Stimulated activated CD8-positive, alpha-beta memory T cell treated with anti-CD3 and anti-CD28 coated beads, Interleukin-4, amount 100 ng/mL, for 48 hours (primary cell): ENCODE measurements at places on chromosomes 2 and 18.

- no peak for DNase-seq
These were observed 11.3 kb upstream of the MPP4 start for GRCh38 chr2:201709747-201710146.

- no peak for DNase-seq
These were observed 36.4 kb downstream of the LANCL1 start for GRCh38 chr2:210440206-210440605.

GRCh38 chr2:132373391-132374135 lies 43.0 kb upstream of the GPR39 start:
- no peak for DNase-seq

DNA sequence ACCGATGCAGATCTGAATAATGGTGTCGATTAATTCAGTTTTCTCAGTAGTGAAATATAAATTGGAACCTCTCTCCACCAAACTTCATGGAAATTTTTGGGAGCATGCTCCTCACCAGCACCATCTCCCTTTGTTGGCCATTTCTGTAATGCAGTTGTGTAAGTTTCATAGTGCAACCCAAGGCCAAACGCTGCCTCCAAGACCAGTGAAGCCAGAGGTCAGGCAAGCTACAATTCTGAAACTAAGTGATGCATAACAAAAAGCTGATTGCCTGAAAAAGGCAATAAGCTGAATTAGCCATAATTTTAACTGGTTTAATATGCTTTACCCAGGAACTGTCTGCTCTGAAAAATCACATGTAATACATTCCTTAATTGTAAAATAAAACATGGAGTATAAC lies 138.3 kb upstream of the TACR1 start:
- DNase-seq = no peak

GRCh38 chr2:150809103-150809502 lies 321.6 kb upstream of the RND3 start:
- no peak for DNase-seq

DNA sequence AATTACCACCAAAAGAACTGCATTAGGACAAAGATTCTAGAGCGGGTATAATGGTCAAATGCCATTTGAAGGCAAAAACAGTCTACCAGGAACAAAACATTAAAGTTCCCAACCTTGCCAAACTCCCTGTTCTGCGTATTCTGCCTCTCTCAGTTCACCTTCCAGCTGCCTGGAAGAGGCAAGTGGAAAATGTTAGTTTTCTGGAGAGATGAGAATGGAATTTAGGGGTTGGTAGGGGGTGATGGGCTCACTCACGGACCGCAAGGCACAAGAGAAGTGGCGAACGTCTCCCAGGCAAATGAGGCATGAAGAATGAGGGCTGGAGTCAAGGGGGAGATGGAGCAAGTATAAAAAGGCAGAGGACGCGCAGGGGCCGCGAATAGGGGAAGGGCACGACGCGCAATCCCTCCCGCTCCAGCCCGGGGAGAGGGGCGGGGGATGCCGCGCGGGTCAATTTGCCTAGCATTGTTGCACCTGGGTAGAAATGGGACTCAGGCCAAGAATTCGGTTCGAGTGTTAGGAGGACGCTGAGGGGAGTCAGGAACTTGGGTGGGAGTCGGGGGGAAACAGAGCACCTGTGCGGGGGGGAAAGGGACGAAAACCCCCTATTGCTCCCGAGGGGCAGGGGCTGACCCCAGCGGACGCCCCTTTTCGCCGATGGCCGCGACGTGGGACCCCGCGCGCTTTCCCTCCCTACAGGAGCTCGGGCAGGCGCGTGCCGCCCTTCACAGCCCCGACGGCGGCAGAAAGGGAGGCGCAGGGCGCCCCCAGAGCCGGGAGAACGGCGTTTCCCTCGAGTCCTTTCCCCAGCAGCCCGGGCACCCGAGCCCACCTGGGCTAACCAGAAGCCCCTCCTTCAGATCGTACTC lies 573 bp downstream of the PAIP2B start:
- peak; percentile 41 for DNase-seq

- DNase-seq = no peak
These were observed 89.2 kb downstream of the SOCS6 start for GRCh38 chr18:70377857-70378701.

- no peak for DNase-seq
These were observed 9.1 kb upstream of the MYO5B start for GRCh38 chr18:50203801-50204604.

- no peak for DNase-seq
These were observed 77.1 kb downstream of the TSHZ1 start for GRCh38 chr18:75287700-75288099.

DNA sequence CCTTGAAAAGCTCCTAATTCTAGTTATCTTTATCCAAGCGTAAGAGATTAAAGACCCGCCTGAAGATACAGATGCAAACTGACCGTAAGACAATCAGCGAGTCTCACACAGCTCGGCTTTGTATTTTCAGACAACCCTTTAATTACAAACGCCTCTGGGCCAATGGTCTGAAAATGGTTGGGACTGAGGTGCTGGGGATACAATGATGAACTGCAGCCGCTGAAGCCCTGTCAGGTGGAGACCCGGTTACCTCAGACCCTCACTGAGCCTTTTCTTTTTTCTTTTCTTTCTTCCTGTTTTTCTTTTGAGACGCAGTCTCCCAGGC lies 715 bp upstream of the CFAP36 start:
- DNase-seq = no peak

GRCh38 chr2:43391201-43391877 lies 164.9 kb upstream of the ZFP36L2 start:
- DNase-seq = no peak

- peak; percentile 9 for DNase-seq
These were observed 118.5 kb upstream of the HS6ST1 start for GRCh38 chr2:128437204-128437565.

DNA sequence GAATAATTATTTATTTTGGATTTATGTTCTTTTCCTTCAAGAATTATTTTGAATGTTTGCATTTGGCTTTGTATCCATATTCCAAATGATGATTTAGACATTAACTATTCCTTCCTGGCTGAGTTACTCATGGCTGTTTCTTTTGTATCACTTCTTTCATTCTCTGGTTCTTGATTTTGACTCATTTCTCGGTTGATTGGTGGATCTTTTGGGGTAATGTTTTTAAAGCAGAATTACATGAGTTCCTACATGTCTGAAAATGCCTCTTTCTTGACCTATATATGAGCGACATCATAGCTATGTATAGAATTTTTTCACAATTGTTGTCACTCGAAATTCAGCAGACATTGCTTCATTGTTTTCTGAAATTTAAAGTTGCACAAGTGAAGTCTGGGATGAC lies 39.5 kb downstream of the CYP26B1 start:
- DNase-seq = no peak

GRCh38 chr2:154189953-154190352 lies 318.2 kb downstream of the GALNT13 start:
- DNase-seq = no peak

DNA sequence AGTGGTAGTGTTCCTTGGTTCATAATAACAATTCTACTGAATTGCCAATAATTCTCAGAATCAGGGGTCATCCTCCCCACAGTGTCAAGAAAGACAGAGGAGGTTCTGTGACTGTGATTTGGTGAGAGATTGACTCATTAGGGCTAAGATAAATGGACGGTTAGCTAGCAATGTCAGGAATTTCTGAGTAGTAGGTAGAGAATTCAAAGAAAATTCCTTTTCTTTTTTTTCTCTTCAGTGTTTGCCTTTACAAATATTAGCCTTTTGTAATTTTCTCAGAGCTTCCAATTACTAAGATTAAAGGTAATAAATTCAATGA lies 16.8 kb upstream of the CRIM1 start:
- no peak for DNase-seq

DNA sequence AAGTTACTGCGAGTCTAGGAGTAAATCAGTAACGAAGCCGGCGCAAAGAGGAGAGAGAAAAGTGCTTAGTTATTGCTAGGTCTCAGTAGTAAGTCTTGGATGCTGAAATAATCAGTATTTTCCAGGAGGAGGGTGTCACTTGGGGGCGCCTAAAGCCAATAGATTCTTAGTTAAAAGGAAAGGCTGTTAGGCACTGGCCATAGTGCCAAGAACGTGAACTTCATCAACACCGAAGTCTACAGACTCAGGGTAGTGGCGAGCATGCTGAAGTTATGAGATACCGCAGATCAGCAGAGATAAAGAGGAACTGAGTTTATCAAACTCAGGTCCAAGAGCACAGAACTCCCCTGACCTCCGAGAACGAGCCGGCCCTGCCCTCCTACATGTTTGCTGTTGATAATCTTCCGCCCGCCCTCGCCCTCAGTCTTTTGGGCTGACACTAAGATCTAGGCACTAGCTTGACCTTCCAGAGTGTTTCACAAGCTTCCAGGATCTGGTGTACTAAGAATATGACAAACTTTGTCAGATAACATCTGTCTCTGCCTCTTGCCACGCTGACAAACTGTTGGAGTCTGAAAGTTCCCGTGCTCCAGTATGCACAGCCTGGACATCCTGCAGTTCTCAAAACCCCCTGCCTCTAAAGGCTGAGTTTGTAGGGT lies 49.2 kb downstream of the CYB5A start:
- DNase-seq = no peak

GRCh38 chr2:217090024-217090473 lies 230.2 kb upstream of the TNP1 start:
- no peak for DNase-seq

GRCh38 chr2:101808006-101808562 lies 110.6 kb downstream of the MAP4K4 start:
- no peak for DNase-seq

DNA sequence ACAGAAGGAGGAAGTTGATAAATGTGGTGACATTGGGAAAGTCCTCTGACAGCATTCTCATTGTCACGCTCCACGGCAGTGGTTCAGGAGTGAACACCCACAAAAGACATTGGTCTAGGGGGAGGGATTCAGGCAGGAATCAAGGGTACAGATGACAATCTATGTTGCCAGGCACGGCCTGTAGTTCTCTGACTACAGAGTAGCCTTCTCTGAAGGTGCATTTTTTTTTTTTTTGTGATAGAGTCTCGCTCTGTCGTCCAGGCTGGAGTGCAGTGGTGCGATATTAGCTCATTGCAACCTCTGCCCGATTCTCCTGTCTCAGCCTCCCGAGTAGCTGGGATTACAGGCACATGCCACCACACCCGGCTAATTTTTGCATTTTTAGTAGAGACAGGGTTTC lies 7.4 kb upstream of the MOB1A start:
- DNase-seq = peak; percentile 58

DNA sequence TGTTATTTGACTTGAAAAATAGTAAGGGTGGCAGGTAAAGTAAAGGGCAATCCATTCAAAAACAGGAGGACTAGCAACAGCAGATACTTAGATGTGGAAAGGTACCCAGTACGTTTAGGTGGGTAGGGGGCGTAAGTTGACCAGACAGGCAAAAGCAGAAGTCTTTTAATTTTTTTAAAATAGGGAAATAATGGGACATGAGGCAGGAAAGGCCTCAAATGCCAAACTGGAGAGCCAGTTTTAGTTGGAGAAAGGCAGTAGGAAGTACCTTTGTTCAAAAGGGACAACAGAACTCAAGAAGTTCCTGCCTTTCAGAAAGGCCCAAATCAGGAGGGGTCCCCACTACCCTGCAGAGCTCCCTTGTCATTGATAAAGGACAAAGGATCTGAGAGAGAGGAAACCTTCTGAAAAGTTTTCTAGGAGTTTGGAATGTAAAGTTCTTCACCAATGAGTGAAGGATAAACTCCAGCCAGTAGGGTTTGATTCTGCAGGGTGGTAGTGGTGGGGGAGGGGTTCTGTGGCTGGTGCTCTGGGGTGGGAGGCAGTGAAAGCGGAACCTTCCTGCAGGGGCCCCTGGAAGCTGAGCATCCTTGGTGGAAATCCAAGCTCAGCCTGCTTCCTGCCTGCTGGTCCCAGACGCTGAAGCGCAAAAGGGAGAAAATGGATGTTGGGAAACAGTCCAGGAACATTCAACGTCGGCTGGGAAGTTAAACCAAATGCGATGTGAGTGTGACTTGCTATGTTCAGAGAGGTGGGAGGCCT lies 40.1 kb downstream of the TMEM17 start:
- no peak for DNase-seq

DNA sequence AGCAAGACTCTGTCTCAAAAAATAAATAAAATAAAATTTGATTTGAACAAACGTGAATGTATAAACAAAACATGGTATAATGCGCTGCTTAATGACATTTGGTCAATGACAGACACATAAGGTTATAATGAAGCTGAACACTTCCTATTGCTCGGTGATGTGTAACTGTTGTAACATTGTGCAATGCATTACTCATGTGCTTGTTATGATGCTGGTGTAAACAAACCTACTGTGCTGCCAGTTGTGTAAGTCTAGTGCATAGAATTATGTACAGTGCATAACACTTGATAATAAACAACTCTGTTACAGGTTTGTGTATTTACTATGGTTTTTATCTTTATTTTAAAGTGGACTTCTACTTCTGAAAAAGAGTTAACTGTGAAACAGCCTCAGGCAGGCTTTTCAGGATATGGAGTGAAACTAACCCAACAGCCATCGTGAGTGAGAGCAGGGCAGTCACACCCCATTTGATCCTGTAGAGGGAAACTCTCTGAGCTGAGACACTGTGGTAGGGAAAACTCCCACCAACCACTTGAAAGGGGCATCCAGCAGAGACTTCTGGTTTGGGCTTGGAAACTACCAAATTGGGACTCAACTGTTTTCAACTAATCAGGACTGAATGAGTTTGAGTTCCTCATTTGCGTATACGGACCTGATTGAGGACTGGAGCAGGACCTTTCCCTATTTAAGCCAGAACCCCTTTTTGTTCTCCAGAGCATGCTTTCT lies 8.7 kb upstream of the RPRD1A start:
- no peak for DNase-seq

DNA sequence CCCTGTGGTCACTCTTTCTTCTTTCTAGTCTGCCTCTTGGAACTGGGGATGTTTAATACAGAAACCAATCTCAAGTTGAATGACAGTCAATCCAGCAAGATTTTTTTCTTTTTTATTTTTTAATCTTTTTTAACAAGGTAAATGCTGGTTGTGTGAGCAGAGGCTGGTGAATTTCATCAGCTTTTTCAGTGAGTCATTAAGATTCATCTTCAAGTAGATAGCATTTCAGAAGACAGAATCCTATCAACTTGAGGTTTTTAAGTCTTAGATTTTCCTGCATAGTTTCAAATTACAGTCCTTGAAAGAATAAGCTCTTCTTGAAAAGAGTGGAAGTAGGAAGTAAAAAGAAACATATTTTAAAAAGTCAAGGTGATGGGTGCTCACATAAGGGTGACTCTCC lies 12.4 kb downstream of the SLC8A1 start:
- DNase-seq = no peak

DNA sequence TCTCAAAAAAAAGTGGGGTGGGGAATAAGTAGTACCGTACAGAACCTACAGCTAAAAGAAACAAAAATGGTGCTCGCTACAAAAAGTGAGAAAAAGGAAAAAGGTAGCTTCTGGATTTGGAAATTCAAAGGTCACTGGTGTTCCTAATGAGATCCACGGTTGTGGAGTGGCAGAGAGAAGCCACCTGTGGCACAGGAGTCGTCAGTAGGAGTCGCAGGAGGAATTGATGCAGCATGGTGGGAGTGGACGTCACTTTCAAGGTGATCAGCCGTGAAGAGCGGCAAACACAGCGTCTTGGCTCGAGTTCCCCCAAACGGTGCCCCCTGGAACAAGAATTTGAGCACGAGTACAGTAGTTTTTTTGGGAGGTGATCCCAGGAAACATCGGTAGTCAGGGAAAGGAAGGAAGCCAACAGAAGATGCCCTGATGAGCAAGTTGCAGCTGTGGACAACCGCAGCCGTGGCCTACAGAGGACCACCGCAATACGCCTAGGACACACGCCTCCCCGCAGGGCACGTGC lies 1.4 kb upstream of the TTL start:
- peak; percentile 37 for DNase-seq
